ENCODE measurements at places on chromosomes 4 and X.

DNA sequence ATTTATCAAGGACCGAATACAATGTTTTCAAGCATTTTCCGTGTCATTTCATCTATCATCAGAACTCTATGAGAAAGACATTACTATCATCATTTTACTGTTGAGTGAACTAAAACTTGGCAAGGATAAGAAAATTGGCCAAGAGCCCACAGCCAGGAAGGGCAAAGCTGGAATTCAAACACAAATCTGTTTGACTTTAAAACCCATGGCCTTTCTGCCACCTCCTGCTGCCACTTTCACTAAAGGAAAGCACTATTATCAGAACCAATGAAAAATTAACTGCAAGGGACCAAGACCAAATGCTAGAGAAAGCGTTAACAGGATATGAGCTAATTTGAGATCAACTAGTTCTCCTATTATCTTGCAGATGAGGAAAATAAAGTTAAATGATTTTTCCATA, 2759.2 kb downstream of the ARAP2 start:
- no peak for DNase-seq

- no peak for DNase-seq
Observed at GRCh38 chr4:184649971-184650855, 675 bp downstream of the PRIMPOL start.

DNA sequence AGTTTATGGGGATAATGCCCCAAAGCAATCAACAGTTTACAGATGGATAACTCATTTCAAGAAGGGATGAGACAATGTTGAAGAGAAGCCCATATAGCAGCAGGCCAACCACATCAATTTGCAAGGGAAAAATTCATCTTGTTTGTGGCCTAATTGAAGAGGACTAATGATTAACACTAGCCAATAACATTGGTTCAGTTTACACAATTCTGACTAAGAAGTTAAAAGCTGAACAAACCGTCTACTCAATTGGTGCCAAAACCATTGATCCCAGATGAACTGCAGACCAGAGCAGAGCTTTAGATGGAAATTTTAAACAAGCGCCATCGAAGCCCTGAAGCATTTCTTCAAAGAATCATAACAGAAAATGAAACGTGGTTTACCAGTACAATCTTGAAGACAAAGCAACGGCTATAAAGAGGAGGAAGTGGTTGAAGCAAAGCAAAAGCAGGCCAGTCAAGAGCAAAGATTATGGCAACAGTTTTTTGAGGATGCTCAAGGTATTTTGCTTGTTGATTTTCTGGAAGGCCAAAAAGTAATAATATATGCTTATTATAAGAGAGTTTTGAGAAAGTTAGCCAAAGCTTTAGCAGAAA, 20.5 kb upstream of the BLTP1 start:
- no peak for DNase-seq

- DNase-seq: no peak
Observed at GRCh38 chr4:145785391-145786008, 105.6 kb downstream of the C4orf51 start.

- DNase-seq: no peak
Observed at GRCh38 chr4:94348666-94349065, 6.0 kb upstream of the HPGDS start.

GRCh38 chr4:114780205-114780604, 181.6 kb downstream of the UGT8 start:
- DNase-seq: no peak

GRCh38 chr4:61312526-61312925, 112.4 kb downstream of the ADGRL3 start:
- DNase-seq: no peak

DNA sequence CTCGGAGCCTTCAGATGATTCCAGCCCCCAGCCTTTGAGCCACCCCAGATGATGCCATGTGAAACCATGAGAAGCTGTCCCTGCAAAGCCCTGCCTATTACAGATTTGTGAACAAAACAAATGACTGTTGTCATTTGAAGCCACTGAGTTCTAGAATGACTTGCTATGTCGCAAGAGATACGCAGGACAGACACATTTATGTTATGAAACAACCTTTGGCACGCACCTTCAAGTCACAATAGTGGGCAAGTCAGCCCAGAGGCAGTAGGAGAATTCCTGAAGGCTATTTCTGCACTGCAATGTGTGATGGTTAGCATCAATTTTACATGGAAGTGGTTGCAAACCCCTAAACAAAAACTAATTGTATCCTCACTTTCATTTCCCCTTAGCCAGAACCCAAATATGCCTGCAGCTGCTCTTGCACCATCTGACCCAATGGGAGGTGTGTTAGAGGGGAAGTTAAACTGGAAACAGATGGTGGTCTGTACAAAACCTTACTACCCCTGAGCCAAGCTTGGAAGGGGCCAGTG, 174.4 kb upstream of the ATP6AP2 start:
- DNase-seq: no peak

DNA sequence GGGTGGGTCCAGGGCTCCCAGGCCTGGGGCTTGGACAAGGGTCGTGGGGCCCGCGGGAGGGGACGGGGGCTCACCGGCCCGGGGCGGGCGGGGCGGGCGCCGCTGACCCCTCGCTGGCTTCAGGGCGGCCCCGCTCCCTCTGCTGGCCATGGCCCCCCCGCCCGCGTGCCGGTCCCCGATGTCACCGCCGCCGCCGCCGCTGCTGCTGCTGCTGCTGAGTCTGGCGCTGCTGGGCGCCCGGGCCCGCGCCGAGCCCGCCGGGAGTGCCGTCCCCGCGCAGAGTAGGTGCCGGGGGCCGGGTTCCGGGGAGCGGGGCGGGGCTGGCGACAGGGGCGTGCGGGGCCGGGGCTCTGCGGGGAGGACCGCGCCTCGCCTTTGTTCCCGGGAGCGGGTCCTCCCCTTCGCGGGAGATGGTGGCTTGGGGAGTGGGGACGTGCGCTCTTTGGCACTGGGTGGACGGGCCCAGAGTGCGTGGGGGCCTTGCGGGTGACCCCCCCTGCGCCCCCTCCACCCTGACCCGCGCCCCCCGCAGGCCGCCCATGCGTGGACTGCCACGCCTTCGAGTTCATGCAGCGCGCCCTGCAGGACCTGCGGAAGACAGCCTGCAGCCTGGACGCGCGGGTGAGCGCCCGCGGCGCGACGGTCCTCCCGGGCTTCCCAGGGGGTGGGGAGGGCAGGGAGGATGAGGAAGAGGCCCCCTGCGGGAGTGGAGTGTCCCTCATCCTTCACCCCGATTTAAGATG, 16.8 kb upstream of the NAT8L start:
- no peak for DNase-seq

- no peak for DNase-seq
Observed at GRCh38 chr4:111454961-111455360, 690.3 kb upstream of the FAM241A start.

Measured in activated CD4-positive, CD25-positive, alpha-beta regulatory T cell (primary cell).